ENCODE measurements at places on chromosomes 1 and 21. TPM values are rescaled to one million over a fixed set of nuclear protein-coding genes. Genes with fewer than 3 reads are reported as not detected.

- H3K4me3 ChIP-seq, result no peak overlapping the region
- no peaks in the 10 kb centered on the region for H3K4me1 ChIP-seq
- no peaks in the 10 kb centered on the region for H3K36me3 ChIP-seq
- no peaks in the 10 kb centered on the region for H3K27me3 ChIP-seq
- no peak for DNase-seq
Measured at GRCh38 chr1:183588827-183589226, 1.4 kb downstream of the NCF2 start.

GRCh38 chr1:58861076-58861475, 77.2 kb upstream of the JUN start:
- no peaks in the 10 kb centered on the region for H3K4me1 ChIP-seq
- no peaks in the 10 kb centered on the region for H3K27me3 ChIP-seq
- no peak for DNase-seq

- no peak for DNase-seq
- peaks cover 11% of the 10 kb centered on the region for H3K4me1 ChIP-seq
- no peaks in the 10 kb centered on the region for H3K27me3 ChIP-seq
- peaks cover 39% of the 10 kb centered on the region for H3K36me3 ChIP-seq
- H3K27ac ChIP-seq, result no peak overlapping the region
Measured at GRCh38 chr1:228393268-228393701, 13.3 kb downstream of the TRIM11 start.

GRCh38 chr1:6016191-6016865, 24.1 kb upstream of the NPHP4 start:
- DNase-seq, result no peak
- H3K36me3 ChIP-seq, result no peaks in the 10 kb centered on the region
- H3K4me1 ChIP-seq, result no peaks in the 10 kb centered on the region

DNA sequence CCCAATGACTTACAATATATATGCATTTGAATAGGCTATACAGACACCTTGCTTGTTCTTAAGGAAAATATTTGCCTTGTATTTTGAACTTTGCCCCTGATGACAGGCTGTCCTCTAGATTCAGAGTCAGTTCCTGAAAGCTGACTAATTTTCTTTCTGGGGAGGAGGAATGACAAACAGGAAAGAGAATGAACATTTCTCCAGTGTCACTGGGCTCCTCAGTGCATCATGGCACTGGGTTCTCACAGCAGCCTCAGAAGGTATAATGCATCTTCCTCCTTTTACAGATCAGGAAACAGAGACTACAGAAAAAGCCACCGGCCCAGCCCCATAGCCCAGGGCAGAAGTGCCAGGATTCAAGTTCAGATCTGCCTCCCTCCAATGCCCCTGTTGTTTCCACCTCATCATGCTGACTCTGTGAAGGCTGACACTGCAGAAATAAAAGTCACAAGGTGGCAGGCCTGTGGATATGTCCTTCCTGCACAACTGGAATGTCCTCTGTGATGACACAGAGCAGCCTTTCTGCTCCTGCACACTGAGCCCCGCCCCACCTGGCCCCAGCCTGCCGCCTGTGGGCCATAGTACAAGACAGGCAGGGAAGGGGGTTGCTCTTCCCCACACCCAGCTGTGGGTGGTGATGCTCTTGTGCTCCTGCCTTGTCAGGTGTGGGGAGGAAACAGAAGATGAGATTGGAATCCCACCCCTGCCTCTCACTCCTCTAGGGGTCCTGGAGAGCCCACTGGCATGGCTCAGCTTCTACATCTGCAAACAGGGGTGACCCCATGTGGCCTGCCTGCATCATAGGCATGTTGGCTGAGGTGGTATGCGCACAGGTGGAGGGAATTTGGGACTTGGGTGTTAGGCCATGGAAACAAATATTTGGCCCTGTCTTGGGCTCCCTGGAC, 6.4 kb downstream of the TTC22 start:
- no peaks in the 10 kb centered on the region for H3K36me3 ChIP-seq
- no peak overlapping the region for H3K27ac ChIP-seq
- H3K4me3 ChIP-seq, result no peak overlapping the region
- H3K4me1 ChIP-seq, result no peaks in the 10 kb centered on the region

- H3K27me3 ChIP-seq, result no peaks in the 10 kb centered on the region
- no peaks in the 10 kb centered on the region for H3K36me3 ChIP-seq
Measured at GRCh38 chr1:230381049-230381467, 45.1 kb downstream of the PGBD5 start.

- H3K4me1 ChIP-seq, result no peaks in the 10 kb centered on the region
- no peak for DNase-seq
- no peak overlapping the region for H3K27ac ChIP-seq
- H3K27me3 ChIP-seq, result no peaks in the 10 kb centered on the region
- no peak overlapping the region for H3K4me3 ChIP-seq
Measured at GRCh38 chr1:118914379-118915161, 73.6 kb downstream of the TBX15 start.

PLEKHG5 gene
- 11.4 TPM for total RNA-seq

Measured in ascending aorta (tissue), 2 donors.